LNCaP clone FGC (cell line): ENCODE measurements at places on chromosomes 7 and 10.

DNA sequence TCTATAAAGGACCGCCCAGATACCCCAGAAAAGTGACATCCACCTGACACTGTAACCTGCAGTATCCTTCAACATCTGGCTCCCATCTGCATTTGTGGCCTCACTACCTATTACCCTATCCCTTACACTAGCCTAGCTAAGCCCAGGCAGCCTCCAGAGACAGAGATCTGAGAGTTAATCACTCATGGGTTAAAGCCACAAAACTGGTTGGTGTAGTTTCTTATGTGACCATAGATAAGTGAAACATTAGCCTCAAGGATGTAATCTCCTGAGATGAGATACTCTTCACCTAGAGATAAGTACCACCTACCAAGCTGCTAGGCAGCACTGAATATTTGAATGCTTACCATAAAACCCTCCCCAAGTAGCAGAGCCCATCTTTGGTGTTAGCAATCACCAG lies 35.4 kb downstream of the CTTNBP2 start:
- DNase-seq, result peak; percentile 26

GRCh38 chr7:43591558-43592180 lies 8.8 kb downstream of the STK17A start:
- no peak for DNase-seq

GRCh38 chr7:11655642-11656041 lies 176.4 kb downstream of the THSD7A start:
- DNase-seq, result no peak

DNA sequence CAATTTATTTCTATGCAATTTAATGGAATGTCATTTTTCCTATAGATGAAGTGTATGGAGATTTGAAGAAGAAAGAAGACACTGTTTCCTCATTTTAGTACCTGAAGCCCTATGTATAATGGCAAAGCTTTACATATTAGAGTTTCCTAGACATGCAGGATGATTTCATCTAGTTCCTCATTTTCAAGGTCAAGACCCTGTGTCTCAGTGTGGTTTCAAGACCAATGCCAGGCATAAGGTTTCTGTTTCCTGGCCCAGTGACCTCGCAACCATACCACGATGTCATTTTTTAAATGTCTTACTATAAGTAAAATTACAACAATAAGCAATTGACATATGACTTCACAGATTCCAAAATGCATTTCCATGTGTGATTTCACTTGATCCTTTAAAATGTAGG lies 336.5 kb upstream of the PRKCQ start:
- DNase-seq, result no peak

DNA sequence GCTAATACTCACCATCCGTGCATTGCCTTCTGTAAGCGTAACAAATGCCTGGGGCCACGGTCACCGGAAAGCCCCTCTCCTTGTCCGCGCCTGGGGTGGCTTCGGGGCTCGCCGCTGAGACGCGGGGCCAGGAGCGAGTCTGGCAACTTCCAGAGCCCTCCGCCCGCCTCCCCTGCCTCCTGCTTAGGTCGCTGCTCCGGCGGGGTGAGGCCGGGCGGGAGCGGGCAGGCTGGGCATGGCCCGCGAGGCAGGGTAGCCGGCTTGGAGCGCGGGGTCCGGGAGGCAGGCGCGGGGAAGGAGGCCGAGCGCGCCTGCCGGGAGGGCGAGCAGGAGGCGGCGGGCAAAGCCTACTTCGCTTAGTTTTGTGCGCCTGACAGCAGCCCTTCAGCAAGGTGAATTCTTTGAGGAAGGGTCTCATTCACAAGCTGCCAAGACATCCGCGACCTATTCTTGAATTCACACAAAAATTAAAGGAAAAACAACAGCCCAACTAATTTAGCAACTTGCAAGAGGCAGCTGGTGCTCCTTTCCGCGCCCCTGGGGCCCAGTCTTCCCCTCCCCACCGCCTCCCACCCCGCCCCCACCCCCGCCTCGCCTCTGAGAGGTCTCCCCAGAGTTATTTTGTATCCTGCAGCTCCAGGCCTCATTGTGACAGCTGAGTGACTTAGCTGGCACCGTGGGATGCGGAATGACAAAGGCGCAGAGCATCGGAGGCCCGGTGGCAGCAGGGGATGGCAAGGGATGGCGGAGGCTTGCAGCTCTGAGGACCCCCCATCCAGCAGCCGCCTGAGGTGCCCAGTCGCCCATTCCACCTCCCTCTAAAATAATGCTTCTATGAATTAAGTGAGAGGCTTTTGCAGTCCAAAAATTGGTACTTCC lies 12.8 kb upstream of the KAT6B start:
- no peak for DNase-seq

- DNase-seq, result no peak
Measured at GRCh38 chr10:56068473-56069263, 292.4 kb downstream of the ZWINT start.

GRCh38 chr7:65509368-65510186 lies 135.9 kb downstream of the ZNF92 start:
- no peak for DNase-seq
